Type B pancreatic cell (in vitro differentiated cells): ENCODE measurements at places on chromosomes 16 and 17.

GRCh38 chr16:70302745-70303144 is 3.8 kb downstream of the DDX19B start:
- no peak for DNase-seq

DNA sequence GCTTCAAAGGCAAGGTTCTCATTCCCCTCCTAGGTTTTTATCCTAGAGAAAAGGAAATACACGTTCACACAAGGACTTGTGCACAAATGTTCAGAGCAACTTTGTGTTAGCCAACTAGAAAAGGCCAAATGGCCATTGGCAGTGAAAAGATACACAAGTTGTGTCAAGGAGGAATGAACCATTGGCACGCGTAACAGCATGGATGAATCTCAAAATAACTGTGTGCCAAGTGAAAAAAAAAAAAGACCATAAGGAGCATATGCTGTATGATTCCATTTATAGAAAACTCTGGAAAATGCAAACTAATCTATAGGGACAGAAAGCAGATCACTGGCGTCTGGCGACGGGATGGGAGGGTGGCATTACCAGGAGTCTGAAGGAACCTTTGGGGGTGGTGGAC is 333.8 kb downstream of the SNX29 start:
- no peak for DNase-seq

DNA sequence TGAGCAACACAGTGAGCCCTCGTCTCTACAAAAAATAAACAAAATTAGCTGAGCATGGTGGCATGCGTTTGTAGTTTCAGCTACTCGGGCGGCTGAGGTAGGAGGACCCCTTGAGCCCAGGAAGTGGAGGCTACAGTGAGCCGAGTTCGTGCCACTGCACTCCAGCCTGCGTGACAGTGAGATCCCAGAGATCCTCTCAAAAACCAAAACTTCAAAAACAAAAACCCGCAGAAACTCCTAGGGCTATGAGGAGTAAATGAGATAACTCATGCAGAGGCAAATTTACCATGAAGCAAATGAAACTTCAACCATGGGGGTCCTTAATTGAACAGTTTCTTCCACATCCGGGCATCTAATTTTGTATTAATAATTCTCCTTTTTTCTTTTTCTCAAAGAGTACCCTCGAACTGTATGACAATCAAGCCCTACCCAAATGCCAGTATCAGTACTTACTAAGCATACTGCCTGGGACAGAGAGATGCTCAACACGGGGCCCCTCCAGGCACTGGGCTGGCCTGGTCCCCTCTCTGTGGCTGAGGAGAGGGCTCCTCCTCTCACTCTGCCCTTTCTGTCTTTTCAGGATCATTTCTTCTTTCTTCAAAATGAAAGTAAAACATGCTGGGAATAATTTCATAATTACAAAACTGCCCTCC is 789 bp upstream of the PIPOX start:
- no peak for DNase-seq

DNA sequence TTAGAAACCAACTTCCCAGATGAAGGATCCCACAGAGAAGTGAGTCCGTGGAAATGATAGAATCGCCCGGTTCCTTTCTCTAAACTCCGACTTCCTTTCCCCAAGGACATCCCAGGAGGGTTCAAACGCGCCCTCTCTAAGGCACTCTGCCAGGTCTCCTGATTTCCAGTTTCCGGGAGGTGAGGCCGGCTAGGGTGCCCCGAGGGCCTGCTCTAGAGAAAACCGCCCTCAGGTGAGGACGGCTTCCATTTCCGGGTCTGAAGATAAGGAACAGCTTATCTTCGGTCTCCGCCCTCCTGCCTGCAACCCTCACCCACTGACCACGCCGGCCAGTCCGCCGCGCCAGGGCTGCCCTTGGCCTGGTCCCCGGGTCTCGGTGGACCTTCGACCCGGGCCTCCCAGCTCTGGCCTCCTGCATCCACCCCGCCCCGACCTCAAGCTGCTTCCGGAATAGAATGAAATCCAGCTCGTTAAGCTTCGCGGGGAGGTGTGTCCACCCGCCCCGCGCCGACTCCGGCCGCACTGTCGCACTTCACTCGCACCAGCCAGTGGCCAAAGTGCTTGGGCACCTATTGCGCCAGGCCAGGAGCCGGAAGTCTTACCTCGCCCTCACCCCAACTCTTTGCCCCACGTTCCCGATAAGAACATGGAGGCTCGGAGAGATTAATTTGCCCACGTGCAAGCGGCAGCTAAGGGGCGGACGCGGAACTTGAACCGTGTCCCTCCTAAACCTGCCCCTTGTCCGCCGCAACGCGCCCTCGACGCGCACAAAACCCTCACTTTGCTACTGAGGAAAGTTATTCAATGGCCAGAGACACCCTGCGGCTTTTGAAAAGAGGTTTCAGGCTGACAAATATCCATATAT is 836 bp upstream of the MMP15 start:
- no peak for DNase-seq

DNA sequence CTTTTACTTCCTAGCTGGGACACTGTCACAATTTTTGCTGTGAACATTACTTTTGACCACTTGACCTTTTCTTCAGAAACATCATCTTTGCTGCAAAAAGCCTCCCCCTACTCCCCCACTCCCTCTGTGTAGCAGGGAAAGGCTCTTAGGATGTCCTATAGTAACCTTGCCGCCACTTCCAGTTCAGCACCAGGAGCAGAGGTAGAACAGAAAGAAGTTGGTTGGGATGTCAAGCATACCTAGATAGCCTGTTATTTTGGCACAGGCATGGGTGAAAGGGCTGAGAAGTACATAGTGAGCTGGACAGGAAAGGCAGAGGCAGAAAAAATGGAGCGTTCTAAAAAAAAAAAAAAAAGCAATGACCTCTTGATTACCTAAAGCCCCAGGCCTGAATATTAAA is 31.3 kb downstream of the SMIM36 start:
- DNase-seq = no peak

- no peak for DNase-seq
These were observed 76.6 kb downstream of the LMF1 start for GRCh38 chr16:894136-894535.
